ENCODE measurements at places on chromosomes 5 and 9. TPM values are rescaled to one million over a fixed set of nuclear protein-coding genes. Genes with fewer than 3 reads are reported as not detected.

- DNase-seq = no peak
Observed at GRCh38 chr9:32502464-32502863, 23.5 kb downstream of the RIGI start.

DNA sequence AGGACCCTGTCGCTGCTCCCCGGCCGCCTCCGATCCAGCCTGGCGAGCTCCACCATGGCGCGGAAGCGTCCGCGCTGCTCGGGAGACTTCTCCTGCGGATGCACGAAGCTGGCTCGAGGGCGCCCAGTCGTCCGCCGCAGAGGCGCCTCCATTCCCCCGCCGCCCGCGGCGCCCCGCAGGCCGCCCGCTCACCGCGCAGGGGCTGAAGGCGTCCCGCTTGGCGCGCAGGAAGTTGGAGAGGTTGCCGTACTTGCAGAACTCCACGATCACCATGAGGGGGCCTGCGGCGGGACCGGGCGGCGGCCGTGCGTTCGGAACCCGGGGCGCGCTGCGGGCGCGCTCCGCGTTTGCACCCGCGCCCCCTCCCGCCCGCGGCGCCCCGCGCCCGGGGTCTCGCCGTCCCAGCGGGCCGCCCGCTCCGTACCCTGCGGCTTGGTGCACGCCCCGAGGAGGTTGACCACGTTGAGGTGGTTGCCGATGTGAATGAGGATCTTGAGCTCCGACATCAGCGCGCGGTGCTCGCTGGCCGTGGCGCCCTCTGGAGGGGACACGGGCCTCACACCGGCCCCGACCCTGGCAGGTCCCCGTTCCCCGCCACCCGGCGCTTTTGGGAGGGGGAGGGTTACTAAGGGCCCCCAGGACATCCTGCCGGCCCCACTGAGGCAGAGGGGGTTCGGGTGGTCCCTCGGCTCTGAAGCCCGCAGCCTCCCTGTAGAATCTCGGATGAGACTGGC lies 27.7 kb upstream of the SCGB3A1 start:
- DNase-seq = peak; percentile 79

DNA sequence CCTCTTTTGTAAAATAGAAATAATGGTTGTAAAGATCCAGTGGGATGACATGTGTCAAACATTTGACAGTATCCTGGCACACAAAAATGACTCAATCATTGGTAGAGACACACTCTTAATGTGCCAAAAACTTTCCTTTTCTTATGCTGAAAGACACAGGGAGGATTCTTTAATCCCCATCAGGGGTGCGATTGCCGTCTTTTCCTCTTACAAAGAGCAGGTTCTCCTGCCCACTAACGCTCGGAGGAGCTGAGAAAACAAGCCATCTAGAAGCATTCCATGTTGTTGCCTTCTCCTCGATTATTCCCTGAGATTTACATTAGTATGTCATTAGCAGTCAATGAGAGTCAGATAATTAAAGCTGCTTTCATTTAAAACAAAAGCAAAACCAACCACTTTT lies 342.6 kb upstream of the CCNH start:
- DNase-seq = no peak

DNA sequence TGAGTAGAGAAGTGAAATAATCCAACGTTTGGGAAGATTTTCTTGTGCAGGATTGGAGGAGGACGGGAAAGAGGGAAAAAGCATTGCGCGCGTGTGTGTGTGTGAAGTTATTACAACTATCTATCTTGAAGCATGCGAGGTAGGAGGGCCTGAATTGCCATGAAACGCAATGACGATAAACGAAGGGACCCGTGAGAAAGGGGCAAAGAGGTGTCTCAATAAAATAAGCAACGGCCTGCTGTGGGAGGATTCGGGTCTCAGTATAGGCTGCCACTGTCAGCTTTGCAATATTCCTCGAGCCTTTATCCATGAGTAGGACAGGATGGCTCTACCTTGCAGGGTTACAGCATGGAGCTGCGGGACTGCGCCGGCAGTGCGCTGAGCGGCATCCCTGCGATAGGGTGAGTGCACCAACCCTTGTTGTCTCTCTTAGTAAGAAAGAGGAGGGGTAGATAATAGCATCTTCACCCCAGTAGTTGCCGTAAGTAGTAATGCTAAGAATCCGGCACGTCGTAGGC lies 631 bp upstream of the RCL1 start:
- no peak for DNase-seq

Gene BTNL9
- 37.9 TPM for total RNA-seq
